ENCODE measurements at places on chromosomes 1 and 21.

DNA sequence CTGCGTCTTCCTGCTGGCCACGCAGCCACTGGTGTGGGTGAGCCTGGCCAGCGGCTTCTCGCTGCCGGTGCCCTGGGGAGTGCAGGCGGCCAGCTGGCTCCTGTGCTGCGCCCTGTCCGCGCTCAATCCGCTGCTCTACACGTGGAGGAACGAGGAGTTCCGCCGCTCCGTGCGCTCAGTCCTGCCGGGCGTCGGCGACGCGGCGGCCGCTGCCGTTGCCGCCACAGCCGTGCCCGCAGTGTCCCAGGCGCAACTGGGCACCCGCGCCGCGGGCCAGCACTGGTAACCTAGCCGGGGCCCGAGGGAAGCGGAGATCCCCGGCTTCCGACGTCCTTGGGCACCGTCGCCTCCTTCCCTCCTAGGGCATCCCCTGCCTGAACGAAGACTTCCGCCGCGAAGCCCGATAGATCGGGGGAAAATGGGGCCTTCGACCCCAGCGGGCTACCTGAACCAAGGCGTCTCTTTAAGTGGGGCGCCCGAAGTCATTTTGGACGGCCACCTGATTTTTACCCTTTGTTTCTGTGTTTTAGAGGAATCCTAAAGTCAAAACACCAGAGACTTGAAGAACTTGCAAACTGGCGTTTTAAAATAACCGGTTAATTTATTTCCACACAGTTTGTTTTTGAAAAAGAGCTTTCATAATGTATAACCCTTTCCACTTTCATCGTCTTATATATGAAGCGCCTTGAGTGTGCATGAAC lies 2.0 kb downstream of the GPR88 start:
- DNase-seq: no peak

GRCh38 chr1:43913666-43914360 lies 19.8 kb upstream of the ARTN start:
- DNase-seq: no peak

DNA sequence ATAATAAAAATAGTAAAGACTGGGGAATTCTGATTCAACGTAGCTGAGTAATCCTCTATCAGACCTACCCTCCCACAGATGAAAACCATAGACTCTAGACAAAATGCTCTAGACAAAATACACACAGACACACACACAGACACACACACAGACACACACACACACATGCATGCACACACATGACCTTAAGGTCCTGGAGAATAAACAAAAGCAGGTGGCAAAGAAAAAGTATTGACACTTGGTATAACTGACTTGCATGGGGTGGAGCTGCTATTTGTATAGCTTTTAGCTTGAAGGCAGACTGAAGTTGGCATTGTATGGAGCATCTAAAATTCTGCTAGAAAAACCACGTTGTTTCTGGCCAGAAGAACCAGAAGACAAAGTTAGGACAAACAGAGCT lies 29.3 kb downstream of the C1orf141 start:
- no peak for DNase-seq

GRCh38 chr1:42978317-42979035 lies 19.8 kb upstream of the SLC2A1 start:
- no peak for DNase-seq

- DNase-seq: no peak
Observed at GRCh38 chr1:112027696-112028095, 38.2 kb upstream of the KCND3 start.

- no peak for DNase-seq
Observed at GRCh38 chr21:31318971-31319370, 25.1 kb downstream of the TIAM1 start.

- no peak for DNase-seq
Observed at GRCh38 chr1:8394456-8395321, 76.8 kb downstream of the SLC45A1 start.

GRCh38 chr1:46194641-46195193 lies 3.5 kb downstream of the POMGNT1 start:
- no peak for DNase-seq

DNA sequence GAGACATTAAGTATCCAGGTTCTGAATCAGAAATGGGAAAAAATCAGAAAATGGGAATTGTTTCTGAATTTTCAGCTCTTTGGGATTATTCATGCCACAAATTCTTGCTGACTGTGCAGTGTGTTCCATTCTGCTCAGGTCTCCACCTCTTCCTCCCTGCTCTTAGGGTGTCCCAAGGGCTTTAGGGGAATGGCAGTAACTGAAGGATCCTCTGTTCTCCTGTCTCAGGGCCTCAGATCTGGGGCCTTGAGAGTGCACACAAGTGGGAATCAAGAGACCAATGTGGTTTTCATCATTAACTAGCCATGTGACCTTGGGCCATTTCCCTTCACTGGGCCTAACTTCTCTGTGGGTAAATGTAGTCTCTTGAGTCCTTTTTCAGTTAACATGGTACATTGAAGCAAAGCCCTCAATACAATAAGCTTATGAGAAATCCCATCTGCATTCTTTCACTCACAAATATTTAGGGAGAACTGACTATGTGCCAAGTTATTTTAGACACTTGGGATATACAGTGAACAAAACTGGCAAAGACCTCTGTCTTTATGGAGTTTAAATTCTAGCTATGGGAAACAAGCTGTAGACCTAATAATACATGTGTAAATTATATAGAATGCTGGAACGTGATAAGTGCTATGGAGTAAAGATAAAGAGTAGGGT lies 75.7 kb upstream of the SPATA6 start:
- no peak for DNase-seq

- no peak for DNase-seq
Observed at GRCh38 chr1:206006946-206007345, 3.8 kb upstream of the RAB7B start.

- DNase-seq: peak; percentile 39
Observed at GRCh38 chr1:25711555-25712298, 88.3 kb upstream of the SELENON start.

DNA sequence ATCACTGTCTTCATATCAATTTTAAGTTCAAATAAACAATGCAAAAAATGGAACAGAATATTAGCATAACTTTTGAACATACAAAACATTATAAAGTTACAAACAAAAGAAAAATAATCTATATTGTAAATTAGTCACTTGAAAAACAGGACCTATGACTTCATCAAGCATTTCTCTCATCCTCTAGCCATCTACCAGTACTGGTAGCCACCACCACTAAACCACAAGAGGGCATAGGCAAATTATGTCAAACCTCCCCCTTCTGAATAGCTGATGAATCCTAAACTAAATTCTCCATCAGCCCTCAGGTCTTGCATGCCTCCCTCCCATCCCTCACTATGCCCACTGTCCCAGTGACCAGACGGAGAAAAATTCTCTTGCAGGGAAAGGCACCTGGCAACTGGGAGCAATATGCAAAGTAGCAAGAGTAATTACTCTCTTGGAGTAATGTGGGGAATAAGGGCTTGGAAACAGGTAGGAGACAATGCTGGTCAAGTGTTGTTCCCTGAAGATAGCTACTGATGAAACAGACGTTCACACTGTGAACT lies 37.1 kb downstream of the SSX2IP start:
- no peak for DNase-seq

DNA sequence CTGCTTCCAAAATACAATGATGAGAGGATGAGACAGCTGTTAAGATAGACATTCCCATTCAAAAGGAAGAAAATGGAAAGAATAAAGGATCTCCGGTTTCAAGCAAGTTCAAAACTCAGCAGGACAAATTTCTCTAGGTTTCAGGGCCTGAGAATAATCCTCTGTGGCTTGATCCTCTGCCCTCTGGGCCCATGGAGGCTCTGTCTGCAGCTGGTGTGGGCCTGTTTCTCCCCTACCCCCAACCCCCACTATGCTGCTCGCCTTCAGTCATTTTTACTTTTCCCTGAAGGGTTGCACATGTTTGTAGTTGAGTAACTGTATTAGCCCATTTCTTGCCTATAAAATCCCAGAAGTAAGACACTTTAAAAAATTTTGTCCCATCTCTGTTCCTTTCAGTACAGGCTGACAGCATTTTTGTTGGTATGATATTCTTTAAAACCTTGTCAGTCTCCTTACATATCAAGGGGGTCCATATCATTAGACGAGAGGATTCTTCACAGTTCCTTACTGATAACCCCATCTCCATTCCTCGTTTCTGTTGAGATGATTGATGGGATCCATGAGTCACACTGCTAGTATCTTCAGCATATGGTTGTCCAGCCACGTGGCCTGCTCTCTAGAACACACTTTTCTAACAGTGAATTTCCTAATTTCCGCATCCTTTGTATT lies 10.5 kb downstream of the ZMYM4 start:
- DNase-seq: no peak

- no peak for DNase-seq
Observed at GRCh38 chr1:56450004-56450666, 129.2 kb downstream of the PLPP3 start.

- DNase-seq: no peak
Observed at GRCh38 chr1:236303675-236304074, 21.9 kb upstream of the ERO1B start.

DNA sequence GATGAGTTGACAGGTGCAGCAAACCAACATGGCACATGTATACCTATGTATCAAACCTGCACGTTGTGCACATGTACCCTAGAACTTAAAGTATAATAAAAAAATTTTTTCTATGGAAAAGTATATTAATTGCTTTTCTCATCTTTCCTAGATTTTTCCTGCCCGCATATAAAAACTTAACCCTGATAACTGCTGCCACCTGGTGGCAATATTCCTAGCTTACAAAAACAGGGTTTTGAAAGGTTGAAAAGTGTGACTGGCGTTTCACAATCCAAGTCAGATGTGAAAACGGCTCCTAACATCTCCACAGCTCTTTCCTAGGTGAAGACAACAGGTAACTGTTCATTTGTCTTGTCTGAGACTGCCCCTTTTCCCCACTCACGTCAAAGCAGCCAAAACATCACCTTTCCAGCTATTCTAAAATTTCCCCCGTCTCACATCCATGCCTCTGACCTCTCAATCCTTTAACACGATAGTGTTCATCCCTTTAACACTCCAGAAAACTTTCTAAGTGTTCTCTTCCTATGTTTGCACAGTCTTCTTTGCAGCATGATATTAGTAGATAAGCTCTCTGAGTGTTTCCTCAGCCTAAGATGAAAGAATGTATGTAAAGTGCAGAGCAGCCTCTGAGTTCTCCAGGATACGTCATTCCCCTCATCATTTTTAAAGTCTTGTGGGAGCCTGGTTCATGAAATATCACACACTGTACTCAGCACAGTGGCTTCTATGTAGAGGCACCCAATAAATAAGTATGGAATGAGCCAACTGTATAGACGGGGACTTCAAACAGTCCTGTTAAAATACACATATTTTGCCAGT lies 27.5 kb downstream of the OVGP1 start:
- DNase-seq: peak; percentile 10

All from stimulated activated CD4-positive, alpha-beta T cell treated with anti-CD3 and anti-CD28 coated beads, Interleukin-2, amount 100 ng/mL, for 4 hours (primary cell).